HepG2 (cell line): ENCODE measurements at places on chromosomes 12 and 14.

GRCh38 chr12:123351349-123351748, 13.3 kb downstream of the SBNO1 start:
- peaks cover 11% of the 10 kb centered on the region; the same call in 1 of the 2 replicates for H3K4me1 ChIP-seq
- H3K36me3 ChIP-seq: peaks cover 23% of the 10 kb centered on the region
- H3K4me3 ChIP-seq: no peak overlapping the region
- no peak overlapping the region for H3K27ac ChIP-seq

DNA sequence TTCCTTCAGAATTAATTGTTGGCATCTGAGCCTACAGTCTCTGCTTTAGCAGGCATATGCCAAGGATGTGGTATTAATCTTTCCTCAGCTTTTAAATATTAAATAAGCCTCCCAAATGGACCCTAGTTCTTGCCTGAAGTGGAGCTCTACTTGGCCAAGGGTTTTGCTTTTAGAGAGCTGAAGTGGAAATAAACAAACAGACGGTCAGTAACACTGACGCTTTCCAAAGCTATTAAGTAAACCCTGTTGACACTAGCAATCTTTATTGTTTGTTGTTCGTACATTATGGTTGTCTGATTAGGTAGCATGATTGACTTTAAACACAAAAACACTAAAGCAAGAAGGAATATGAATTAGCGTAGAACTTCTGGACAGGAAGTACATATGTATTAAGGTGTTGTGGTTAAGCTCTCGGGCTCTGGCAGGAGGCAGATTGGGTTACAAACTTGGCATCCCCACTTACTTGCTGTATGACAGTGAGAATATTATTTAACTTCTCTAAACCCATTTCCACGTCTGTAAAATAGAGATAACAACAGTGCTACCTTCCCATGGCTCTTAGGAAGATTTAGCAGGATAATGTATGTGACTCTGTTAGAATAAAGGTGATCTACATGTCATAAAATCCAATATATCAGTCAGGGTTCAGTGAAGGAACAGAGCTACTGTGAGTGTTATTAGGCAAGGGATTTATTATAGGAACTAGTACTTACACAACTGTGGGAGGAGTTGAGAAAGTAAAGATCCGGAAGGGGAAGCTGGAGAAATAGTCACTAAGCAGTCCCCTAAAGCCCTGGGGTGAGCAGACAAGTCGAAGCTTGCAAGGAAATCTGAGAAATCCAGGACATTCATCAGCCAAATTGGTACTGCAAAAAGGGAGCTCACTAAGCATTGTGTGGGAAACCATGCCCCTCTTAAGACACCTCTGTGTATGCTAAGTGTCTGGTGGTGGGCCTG, 92.2 kb upstream of the ATF7IP start:
- DNase-seq: no peak
- H3K36me3 ChIP-seq: no peaks in the 10 kb centered on the region
- no peaks in the 10 kb centered on the region for H3K27me3 ChIP-seq
- H3K4me3 ChIP-seq: no peak overlapping the region
- no peak overlapping the region for H3K27ac ChIP-seq

DNA sequence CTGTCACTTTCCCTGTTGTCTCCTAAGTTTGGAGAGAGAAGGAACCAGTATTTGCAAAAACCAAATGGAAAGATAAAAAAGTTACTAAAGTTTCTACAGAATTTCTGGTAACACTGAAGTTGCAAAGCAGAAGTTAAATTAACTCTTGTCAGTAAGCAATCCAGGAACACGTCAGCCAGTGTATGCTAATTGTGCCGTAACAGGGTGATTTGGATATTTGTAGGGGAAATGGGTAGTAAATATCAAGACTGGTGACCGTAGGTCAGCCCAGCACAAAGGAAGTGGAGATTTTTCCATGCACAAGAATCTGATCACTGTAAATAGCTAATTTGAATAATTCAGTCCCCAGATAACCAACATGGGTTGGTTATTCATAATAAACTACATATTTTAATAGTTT, 2.3 kb downstream of the CDKN1B start:
- no peaks in the 10 kb centered on the region for H3K27me3 ChIP-seq
- no peak for DNase-seq
- H3K27ac ChIP-seq: peak overlapping the region; percentile 99
- peaks cover 46% of the 10 kb centered on the region for H3K4me1 ChIP-seq
- peak overlapping the region; percentile 92 for H3K4me3 ChIP-seq

DNA sequence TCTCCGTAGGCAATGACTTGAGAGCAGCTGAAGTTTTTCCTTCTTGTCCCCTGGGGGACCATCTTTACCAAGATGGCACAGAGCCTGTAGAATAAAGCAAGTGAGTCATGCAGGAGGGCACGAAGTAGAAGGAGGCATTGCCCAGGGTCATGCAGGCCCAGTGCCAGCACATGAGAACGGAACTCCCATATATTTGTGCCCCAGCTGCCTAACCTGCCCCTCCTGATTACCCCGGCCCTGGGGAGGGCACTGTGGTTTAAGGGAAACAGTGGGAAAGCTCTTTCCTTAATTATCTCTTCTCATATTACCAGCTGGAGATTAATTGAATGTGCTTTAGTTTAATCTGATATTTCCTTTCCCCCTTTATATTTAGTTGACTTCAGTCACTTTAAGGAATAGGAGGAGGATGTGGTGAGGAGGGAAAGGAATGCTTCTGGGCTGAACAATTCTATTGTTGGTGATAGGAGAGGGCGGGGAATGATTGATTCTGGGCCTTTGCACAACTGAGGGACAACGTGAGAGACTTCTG, 51.9 kb downstream of the RASSF8 start:
- DNase-seq: no peak
- no peaks in the 10 kb centered on the region for H3K36me3 ChIP-seq
- H3K4me1 ChIP-seq: no peaks in the 10 kb centered on the region
- no peak overlapping the region for H3K4me3 ChIP-seq

GRCh38 chr12:95593266-95593871, 42.1 kb upstream of the USP44 start:
- H3K36me3 ChIP-seq: no peaks in the 10 kb centered on the region
- H3K4me3 ChIP-seq: no peak overlapping the region
- no peaks in the 10 kb centered on the region for H3K4me1 ChIP-seq
- no peaks in the 10 kb centered on the region for H3K27me3 ChIP-seq

DNA sequence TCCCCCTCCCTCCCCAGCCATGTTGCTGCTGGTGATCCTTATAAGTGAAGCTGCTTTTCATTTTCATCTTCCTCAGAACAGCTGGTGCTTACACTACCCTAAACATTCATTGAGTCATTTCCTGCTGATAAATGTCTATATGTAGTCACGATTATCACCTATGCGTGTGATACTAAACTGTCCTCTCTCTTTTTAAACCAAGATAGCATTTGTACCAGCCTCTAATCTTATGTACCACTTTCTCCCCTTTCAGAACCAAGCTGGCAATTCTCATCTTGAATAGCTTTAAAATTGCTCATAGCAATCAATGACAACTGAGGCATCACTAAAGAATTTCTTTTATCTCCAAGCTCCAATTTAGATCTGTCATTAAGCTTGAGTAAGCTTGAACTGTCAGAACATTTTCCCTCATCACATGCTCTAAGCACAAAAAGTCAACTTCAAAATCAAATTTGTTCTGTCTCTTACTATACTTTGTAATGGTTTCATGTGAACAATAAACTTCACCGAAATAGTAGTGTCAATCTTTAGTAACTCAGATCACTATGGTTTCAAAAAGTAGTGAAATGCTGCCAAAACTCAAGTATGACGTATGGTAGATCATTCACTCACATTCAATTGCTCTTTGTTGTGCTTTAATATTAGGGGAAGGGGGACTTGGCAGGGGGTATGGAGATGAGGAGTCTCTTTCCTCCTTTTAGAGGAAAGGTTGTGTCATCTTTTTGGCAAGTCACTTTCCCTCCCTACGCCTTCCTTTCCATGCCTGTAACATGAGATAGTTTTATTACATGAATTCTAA, 178.1 kb upstream of the NOVA1 start:
- no peaks in the 10 kb centered on the region for H3K27me3 ChIP-seq
- no peak overlapping the region for H3K4me3 ChIP-seq
- no peak overlapping the region for H3K27ac ChIP-seq
- no peaks in the 10 kb centered on the region for H3K36me3 ChIP-seq
- H3K4me1 ChIP-seq: no peaks in the 10 kb centered on the region

GRCh38 chr14:101893759-101894158, 70.6 kb upstream of the DYNC1H1 start:
- no peak for DNase-seq
- H3K27ac ChIP-seq: no peak overlapping the region
- H3K4me1 ChIP-seq: no peaks in the 10 kb centered on the region
- no peak overlapping the region for H3K4me3 ChIP-seq

DNA sequence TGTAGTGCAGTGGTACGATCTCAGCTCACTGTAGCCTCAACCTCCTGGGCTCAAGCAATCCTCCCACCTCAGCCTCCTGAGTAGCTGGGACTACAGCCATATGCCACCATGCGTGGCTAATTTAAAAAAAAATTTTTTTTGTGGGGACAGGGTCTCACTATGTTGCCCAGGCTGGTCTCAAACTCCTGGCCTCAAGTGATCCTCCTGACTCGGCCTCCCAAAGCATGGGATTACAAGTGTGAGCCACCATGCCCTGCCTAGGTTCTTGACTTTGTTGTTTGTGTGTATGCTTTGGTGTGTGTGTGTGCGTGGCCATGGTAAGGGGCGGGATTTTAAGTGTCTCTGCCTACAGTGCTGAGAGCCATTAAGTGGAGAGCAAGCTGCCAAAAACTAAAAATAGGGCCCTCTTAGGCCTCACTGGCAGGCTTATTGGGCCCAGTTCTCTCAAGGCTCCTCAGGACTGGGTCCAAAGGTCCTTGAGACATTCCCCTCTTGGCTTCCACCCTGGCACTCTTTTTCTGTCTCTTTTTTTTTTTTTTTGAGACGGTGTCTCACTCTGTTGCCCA, 5.1 kb downstream of the COX14 start:
- H3K36me3 ChIP-seq: peaks cover 3% of the 10 kb centered on the region
- H3K27ac ChIP-seq: no peak overlapping the region
- no peaks in the 10 kb centered on the region for H3K27me3 ChIP-seq
- no peak for DNase-seq

DNA sequence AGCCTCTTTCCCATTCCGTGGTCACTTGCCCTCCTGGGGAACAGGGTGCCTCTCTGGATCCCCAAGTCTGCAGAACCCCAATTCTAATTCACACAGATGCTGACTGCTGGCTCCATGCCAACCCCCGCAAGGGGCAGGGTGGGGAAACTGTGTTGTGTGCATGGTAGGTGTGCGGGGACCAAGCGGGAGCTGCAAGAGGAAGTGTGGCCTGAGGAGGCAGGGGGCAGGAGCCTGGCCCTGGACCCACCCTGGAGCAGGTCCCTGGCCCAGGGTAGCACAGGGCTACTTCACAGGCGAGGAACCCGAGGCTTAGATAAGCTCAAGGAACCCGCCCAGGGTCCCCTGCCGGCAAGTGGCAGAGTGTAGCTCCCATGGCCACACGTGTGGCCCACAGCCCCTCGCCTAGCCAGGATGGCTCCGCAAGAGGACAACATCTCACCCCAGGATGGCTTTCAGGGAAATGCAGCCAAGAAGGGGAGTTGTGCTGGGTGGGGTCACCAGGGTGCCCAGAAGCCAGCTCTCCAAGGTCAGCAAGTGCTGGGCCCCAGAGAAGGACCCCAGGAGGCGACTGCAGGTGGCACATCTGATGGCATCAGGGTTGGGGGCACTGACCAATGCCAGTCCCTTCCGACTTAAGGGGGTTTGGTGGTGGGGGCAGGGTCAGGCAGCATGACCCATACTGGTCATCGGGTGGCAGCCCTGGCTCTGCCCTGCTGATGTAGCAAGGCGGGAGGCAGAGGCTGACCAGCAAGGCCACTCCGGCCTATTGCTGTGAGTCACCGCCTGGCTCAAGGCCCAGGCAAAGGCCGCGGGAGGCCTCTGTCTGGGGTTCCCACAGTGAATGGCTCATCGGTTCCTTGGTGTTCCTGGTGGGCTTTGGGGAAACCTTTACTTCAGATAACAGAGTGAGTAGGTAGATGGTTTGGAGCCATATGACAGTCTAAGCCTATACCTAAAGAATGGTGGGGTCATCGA, 37.3 kb upstream of the EML1 start:
- peaks cover 6% of the 10 kb centered on the region; the same call in 1 of the 2 replicates for H3K4me1 ChIP-seq
- no peak overlapping the region for H3K27ac ChIP-seq
- H3K27me3 ChIP-seq: peaks cover 76% of the 10 kb centered on the region; the same call in 2 of the 3 replicates
- peak; percentile 24 for DNase-seq
